Body of pancreas (tissue), 4 donors: ENCODE measurements at places on chromosomes 12 and 14.

GRCh38 chr14:25463480-25463879 lies 413.5 kb upstream of the STXBP6 start:
- no peak for DNase-seq

- no peak for DNase-seq
Observed at GRCh38 chr12:76922866-76923265, 44.0 kb upstream of the CSRP2 start.

DNA sequence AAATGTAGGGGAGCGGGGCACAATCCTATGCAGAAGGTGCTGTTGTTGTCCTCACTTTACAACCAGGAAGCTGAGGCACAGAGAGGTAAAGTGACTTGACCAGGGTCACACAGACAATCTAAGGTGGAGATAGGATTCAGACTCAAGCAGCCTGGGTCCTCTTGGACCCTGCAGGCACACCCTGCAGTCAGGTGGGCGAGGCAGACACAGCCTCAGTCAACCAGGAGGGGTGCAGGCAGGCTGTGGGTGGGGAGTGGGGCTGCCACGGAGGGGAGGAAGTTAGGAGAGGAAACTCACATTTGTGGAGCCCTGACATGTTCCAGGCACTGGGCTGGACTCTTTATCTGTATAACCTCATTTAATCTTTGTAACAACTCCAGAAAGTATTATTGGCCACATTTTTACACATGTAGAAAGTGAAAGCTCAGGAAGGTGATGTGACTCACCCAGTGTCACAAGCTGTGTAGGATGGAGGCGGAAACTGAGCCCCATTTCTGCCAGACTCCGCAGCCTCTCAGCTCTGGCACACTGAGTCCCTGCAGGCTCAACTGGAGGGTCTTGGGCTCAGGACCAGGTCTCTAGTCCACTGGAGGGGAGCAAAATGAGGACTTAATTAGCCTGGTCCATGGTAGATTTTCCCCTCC lies 24.9 kb upstream of the CHGA start:
- no peak for DNase-seq

DNA sequence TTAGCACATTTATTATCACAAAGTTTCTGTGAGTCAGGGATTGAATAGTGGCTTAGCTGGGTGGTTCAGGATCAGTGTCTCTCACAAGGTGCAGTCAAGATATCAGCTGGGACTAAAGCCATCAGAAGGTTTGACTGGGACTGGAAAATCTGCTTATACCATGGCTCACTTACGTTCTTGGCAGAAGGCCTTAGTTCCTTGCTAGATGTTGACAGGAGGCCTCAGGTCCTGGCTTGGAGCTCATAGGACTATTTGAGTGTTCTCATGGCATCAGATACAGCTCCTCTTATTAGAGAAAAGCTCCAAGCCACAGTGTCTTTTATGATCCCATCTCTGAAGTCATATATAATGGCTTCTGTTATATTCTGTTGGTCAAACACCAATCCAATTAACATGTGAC lies 127.3 kb downstream of the SLC6A15 start:
- no peak for DNase-seq

- no peak for DNase-seq
Observed at GRCh38 chr14:39351708-39352107, 80.5 kb downstream of the FBXO33 start.

DNA sequence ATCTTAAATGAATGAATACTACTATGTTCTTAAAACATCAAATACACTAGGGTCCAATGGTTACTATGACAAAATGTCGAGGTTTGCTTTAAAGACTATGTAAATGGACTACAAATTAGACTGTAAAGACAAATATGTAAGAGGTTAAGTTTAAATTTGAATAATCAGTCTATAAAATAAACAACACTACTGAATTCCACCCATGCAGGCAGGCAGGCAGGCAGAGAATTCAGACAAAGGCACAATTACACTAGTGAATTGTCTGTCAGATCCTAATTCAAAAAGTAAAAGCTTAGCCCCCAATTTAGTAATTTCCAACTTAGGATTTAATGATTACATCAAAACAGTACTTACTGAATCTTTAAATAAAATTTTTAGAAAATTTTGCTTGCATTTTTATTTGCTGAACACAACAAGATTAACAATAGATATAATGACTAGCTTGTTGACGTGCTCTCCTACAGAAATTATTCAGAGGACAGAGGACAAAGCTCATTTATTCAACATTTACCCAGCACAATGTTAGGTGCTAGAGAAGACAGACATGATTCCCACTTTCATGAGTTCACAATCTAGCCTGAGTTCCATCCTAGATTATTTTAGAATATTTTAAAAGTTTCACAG lies 97.4 kb downstream of the CDK17 start:
- no peak for DNase-seq

- peak; percentile 12 for DNase-seq
Observed at GRCh38 chr12:87660987-87661774, 368.0 kb downstream of the C12orf50 start.

- no peak for DNase-seq
Observed at GRCh38 chr14:80078501-80078900, 132.8 kb downstream of the DIO2 start.

DNA sequence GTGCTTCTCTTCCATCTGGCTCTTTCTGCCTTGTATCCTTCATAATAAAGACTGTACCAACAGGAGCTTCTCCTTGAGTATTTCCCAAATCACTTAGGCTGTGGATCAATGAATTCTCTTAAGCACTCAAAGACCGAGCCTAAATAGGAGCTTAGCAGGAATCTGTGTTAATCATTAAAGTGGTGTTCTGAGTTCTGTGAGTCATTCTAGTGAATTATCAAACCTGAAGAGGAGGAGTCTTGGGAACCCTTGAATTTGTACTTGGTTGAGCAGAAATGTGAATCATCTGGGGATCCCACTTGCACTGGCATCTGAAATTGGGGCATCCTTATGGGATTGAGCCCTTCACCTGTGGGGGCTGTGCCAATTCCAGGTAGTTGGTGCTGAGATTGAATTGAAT lies 946.2 kb downstream of the BCL11B start:
- DNase-seq: no peak

DNA sequence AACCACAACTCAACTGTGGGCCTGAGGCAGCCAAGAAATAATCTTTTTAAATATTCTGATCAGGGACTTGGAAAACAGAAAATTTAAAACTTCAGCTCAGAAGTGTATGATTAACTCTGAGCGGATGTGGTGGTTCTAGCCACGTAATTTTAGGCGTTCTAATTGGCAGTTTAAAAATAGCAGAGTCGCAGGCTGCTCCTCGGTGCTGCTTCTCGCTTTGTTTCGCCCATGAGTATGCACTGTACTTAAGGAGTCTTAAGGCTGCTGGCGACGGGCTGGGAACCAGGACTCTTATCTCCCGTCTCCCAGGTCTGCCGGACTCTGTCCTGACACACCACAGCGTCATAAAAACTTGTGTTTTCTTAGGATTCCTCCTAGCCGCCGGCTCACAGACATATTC lies 113.4 kb upstream of the PELI2 start:
- peak; percentile 32 for DNase-seq

GRCh38 chr14:21077672-21078071 lies 7.6 kb downstream of the ARHGEF40 start:
- DNase-seq: no peak

GRCh38 chr14:62908506-62908905 lies 136.8 kb downstream of the KCNH5 start:
- DNase-seq: no peak

DNA sequence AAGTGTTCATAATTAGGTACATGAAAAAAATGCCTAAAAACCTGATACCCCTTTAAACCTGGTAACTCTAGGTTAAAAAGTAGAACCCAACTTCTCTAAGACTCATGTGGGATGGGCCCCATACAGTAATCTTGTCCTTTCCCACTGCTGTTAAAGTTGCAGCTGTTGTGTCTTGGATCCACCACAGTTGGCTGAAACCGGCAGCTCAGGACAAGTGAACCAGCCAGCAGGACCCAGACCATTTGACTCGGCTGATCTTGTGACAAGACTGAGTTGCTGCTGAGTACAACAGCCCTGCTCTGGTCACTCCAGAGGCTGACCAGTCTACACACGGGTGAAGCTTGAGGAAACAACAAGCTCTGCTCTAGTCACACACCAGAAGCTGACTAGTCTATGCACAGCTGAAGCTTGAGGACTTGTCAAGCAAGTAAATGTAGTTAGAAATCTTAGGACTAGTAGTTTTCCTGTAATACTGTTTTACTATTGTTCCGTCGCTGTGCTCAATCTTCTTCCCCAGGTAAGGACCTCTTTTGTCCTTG lies 60.6 kb downstream of the DHRS2 start:
- DNase-seq: peak; percentile 23

- no peak for DNase-seq
Observed at GRCh38 chr12:110345963-110346362, 57.5 kb downstream of the ANAPC7 start.

DNA sequence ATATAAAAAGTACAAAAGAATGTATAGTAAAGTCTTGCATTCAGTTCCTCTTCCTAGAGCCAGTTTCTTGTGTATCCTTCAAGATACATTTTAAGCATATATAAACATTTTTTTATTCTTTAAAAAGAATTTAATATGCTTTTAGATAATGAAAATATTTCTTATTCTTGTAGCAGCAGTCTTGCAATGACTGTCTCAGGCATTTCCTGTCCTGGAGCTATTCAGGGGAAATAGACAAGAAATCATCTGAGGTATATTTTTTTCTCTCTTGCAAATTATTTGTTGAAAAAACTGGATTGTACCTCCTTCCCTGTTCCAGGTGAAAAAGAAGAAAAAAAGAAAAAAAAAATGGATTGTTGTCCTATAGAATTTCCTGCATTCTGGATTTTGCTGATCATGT lies 17.0 kb upstream of the ERBB3 start:
- no peak for DNase-seq

- no peak for DNase-seq
Observed at GRCh38 chr14:52091928-52092327, 23.1 kb upstream of the NID2 start.

DNA sequence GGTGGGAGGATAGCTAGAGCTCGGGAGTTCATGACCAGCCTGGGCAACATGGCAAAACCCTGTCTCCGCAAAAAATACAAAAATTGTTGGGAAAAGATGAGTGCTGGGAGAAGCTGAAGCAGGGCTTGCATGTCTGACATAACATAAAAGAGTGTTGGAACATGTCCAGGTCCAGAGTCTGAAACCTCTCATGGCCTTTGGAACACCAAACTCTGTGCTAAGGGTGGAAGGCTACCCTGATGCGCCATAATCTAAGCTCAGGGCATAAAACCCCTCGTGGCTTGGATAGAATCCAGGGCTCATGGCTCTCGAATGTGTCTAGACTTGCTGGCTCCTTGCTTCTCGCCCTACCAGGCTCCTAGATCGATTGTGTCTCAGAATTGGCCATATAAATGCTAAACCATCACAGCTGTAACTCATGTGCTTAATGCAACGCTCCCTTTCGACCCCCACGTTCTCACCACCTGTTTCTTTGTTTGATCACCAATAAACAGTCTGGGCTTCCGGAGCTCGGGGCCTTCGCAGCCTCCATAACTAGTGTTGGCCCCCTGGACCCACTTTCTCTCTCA lies 6.7 kb upstream of the CLEC7A start:
- no peak for DNase-seq

DNA sequence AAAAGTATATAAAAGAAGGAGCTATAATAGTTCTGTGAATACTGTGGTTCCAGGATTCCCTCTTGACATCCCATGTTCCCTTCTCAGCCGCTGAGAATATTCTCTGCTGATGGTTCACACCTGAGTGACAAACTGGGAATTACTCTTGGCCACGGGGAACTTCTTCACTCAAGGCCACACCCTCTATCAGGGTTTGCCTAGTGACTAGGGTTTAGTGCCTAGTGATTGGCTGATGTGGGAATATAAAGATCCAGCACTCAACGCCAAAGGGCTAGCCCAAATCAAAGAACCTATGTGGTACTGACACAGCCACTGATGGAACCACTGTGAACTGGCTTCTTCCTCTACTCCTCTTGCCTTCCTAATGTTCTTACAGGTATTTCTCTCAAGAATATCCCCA lies 248.4 kb downstream of the ASCL1 start:
- no peak for DNase-seq

GRCh38 chr14:36604757-36605505 lies 22.5 kb upstream of the NKX2-8 start:
- peak; percentile 72 for DNase-seq

DNA sequence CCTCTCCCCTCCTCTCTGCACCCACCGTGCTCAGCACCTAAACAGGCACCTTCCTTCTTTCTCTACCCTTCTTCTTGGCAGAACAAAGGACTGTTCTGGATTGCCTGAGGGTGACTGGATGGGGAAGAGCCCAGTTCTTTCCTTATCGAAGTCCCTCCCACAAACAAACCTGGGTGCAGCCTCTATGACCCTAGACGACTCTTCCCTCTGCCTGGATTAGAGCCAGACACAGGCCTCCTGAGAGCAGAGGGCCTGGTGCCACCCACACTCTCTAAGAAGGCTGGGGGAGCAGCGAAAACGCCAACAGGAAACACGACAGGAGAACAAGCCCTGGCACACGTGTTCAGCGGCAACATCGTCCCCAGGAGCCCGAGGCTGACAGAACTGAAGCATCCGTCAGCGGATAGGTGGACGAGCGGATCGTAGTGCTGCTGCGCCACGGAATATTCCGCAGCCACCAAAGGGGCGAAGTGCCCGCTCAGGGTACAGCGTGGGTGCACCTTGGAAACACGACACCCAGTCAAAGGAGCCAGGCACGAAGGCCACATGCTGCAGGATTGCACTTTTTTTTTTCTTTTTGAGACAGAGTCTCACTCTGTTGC lies 38.0 kb downstream of the RIMBP2 start:
- DNase-seq: no peak

DNA sequence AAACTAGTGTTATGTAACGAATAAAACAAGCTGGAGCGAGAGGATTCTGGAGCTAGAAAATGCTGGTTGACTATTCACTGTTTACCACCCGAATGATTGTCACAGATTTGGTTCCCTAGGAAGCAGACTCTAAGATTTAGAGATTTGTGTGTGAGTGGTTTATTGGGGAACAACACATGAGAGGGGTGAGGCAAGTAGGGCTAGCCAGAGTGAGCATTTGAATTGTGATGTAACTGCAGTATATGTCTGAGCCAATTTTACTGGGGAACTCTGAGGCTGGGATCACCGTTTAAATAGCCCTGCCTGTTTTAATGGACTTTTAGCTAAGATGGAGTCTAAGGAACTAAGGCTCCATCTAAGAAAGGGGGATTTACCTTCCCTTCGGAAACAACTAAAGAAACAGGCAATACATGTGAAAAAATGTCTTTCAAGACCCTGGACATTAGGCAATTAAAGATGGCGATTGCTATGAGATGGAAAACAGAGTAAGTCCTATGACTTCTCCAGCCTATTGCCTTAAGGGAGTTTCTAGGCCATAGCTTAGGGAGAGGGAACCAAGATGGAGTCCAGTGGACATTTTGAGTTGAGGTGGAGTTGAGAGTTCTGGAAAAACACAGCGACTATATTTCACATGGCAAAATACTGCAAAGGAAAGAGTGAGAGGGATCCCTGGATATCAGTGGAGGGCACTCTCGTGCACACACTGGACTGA lies 6.3 kb downstream of the MGP start:
- no peak for DNase-seq

GRCh38 chr14:100450736-100451135 lies 127.6 kb downstream of the SLC25A47 start:
- no peak for DNase-seq

GRCh38 chr14:93891756-93892504 lies 35.2 kb upstream of the FAM181A start:
- no peak for DNase-seq

GRCh38 chr14:75542588-75543091 lies 20.4 kb downstream of the BATF start:
- DNase-seq: peak; percentile 28
